ENCODE measurements at places on chromosomes 5 and 9.

DNA sequence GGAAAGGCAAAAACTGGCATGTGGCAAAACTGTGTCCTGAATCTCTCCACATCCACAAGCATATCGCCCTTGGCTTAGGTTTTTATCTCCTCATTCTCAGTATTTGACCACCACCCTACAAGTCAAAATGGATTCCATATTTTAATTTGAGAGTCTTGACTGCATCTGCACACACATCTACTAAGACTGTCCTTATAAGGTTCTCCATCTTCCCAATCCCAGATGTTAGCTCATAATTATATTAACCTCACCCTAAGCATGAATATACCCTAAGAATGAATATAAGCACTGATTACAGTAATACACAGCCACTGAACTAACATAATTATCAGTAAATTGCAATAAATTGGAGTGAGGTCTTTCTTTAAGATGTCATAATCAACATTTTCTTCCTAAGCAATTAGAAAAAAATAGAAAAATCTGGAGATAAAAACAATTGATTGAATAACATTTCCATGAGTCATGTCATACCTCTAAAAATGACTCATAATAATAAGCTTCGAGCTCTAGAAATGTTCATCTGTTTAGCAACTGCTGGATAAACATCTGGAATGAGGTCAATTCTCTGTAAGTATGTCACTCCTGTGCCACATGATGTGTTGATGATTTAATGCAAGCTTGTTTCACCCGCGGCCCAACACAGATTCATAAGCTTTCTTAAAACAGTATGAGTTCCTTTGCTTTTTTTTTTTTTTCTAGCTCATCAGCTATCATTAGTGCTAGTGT is 39.9 kb upstream of the PAM start:
- peak; percentile 90 for DNase-seq

- DNase-seq, result no peak
These were observed 307.2 kb downstream of the GADD45G start for GRCh38 chr9:89911721-89912604.

- no peak for DNase-seq
These were observed 345 bp upstream of the PRRC1 start for GRCh38 chr5:127517110-127517479.

DNA sequence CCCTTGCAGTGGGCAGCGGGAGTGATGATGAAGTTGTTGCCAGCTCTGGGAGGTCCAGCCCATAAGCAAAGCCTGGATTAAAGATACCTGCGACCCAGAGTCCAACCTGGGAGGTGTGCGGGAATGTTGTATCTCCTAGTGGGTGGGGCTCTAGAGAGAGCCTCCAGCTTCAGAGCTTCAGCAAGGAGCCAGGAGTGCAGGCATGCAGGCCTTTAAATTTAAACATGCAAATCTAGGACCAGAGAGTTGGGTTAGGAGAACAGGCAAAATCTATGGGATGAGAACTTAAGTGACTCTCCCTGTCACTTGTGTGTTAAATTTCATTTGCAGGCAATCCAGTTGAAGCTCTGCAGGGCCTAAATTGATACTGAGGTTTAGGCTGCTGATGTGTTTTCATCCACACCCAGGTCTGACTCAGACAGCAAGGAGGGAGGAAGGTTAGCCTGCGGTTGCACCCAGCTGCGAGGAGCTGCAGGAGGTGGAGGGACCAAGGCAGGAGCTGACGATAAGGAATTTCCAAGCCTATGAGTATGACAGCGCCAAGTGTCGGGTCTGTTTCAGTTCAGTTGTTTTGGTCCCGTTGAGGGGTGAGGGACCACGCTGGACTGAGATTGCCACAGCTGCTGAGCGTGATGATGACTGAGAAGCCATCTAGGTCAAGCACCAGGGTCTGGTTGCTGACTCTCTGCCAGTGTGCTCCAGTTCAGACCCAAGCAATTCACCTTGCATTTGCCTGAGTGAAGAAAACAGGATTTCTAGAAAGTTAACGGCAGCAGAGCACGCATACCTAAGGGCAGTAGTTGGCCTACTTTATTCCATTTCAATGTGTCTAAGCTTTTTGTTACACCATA is 243.0 kb downstream of the ICE1 start:
- no peak for DNase-seq

DNA sequence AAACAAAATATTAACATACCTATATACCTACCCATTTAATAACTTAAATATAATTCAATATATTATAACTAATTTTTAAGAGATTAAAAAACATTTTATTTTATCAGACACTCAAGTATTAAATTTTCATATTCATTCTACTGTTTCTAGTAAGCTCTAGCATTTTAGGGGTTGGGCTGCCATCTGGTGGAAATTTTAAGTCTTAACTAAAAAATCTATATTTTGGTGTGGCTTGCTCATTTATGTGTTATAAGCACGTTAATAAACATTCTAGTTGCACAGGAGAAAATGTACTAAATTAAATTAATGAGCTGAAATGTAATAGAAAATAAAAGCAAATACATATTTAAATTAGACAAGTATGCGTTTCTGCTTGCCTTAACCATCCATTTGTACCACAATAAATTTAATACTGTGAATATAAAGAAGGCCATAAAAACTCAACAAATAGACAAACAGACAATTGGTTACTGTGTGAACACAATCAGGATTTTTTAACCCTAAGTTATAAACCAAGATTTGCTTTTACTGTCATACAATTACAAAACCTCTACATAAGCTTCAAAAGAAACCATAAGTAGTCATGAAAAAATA is 1728.3 kb upstream of the CDH9 start:
- peak; percentile 1 for DNase-seq

- no peak for DNase-seq
These were observed 1300.1 kb upstream of the DMAC1 start for GRCh38 chr9:9099646-9100045.

- DNase-seq, result no peak
These were observed 855 bp downstream of the MCC start for GRCh38 chr5:113487416-113487780.

DNA sequence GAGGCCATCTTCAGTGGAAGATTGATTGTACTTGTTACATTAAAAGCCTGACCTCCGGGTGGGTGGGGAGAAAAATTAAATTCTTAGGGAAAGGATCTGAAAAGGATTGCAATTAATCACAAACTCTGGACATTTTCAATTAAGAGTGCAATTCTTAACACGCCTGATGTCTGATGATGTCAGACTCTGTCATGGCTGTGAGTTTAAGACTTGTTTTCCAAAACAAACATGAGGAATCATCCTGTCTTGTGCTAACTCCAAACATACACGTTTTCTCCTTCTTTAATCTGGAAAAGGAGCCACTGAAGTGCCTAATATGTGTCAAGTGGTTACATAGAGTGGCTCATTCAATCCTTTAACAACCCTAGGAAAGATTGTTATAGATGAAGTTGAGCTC is 60.4 kb upstream of the SMIM23 start:
- DNase-seq, result no peak

DNA sequence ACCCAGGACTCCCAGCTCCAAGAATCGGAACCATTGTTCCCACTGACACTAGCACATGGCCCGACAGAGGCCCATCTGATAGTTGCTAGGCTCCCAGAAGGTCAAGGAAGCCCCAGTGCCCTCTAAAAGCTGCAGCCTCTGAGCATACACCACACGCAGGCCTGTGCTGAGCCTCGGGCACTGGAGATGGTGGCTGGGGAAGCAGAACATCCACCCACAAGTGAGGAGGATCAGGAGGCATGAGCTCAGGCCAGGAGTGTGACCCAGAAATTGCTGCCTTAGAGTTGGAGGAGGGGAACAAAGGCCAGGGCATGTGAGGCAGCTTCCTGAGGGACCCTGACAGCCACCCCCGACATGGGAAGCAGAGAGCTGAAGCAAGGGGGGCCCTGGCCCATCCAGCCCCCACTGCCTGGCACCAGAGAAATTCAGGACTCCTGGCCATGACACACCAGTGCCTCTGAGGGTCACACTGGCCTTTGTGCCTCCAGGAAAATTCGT is 21.4 kb downstream of the IPPK start:
- no peak for DNase-seq

DNA sequence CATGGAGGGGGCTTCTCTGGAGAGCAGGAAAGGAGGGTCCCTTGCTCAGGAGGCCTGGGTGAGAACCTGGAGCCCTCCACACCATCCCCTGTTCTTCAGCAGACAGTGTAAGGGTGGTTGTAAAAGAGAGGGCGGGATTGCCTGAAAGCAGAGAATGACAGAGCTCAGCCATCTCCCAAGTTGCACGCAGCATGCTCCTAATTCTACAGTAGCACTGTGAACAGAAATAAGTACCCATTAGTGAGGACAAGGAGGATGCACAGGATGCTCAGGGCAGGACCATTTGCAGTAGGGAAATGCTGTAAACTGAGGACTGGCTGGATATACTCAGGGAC is 8.4 kb downstream of the CCDC69 start:
- DNase-seq, result no peak

DNA sequence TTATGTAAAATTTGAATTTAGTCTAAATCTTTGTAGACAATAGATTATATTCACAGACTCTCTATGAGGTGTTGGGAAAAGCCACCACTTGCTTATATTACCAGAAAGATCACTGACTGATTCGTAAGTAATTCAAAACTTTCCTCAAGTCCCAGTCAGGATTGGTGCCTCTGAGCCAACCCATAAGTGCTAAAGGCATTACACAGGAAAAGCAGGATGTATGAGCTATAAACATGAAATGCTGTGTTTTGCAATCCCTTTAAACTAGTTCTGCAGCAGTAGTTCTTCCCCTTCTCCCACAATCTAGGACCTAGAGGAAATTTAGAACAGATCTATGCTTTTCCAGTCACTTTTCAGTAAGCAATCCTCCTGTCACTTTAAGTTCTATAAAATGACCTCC is 48.0 kb downstream of the SHLD3 start:
- DNase-seq, result peak; percentile 53

- DNase-seq, result no peak
These were observed 15.8 kb downstream of the ARHGEF28 start for GRCh38 chr5:73641811-73642210.

GRCh38 chr9:108662956-108663355 is 192.8 kb downstream of the ACTL7B start:
- DNase-seq, result no peak

DNA sequence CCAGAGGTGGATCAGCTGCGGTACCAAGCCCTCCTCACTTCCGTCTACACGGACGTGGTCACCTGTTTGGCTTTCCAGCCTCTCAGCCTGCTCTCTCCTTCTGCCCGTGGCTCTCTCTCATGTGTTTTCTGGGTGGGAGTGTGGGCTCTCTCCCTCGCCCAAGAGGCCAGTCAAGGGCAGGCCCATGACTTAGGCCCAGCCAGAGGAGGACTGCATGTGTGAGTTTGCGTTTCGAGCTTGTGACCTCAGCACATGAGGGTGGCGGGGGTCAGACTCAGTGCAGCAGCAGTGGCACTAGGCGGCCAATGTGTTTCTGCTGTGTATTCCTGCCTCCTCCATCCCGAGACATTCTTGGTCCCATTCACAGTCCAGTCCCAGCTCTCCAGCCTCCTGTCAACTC is 82.5 kb upstream of the SMIM23 start:
- no peak for DNase-seq

DNA sequence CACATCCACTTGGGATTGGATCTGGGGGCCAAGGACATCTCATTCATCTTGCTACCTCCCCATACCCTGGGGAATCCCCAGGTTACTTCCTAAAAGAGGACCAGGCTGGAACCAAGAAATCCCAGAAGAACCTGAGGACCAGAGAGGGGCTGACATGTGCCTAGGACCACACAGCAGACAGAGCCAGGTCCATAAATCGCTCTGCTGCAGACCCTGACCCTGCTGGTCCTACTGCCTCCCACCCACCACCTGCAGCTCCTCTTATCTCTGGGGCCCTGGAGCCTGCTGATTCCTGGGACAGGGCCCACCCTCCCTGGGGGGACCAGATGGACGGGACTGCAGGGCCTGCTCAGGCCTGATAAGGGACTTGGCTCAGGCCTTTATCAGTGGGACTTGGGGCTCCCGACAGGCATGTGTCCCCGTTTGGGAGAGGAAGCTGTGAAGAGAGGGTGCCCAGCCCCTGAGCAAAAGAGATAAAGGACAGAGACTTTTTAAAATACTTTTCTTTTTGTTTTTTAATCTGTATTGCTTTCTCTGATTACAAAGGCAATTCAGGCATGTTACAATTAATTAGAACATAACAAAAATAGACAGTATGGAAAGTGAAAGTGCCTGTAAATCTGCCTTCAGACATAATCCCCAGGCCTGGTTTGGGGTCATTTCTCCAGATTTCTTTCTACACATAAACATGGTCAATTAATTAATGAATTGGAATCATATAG is 101.3 kb upstream of the LARP1 start:
- DNase-seq, result no peak

DNA sequence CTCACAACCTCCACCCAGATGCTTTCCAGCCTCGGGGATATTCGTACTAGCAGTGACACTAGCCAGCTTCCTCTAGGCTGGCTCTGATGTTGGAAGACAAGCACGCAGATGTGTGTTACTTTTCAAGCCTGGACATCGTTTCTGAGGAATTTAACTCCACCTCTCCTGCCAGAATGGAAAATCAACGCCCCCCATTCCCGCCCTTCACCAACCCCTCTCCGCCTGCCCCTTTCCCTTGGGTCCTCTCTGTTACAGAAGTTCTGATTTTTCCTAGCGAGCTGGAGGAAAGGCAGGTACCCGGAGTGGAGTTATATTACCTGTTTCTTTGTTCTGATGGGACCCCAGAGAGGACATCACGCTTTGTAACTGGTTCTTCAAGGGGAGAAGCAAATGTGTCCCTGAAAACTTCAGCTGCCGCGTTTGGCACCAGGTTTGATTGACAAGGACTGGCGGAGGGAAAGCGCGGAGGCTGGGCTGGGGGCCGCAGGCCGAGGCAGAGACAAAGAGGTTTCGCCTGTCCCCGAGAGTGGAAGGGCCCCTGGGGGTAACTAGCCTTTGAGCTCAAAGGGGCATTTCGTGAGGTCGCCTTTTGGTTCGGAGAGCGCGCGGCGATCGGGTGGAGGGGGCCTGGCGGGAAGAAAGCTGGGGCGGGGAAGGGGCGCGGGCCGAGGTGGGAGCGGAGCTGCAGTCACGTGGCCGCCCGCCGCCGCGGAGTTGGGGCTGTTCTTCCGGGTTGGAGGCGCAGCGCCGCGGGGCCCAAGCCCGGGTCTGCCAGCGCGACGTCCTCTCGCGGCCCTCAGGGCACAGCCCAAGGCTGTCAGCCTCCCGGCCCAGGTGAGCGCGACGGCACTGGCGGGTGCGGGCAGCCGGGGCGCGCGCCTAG is at the start of gene NNT:
NNT (plus strand) TSS at position 720 of the 883 bp plus-strand sequence. CDS start 6,016 bp downstream, outside the sequence.
- peak; percentile 69 for DNase-seq

GRCh38 chr5:33537240-33537639 is 96.5 kb downstream of the TARS1 start:
- no peak for DNase-seq

- DNase-seq, result no peak
These were observed 195.4 kb downstream of the NR2F1-AS1 start for GRCh38 chr5:93385655-93386054.

GRCh38 chr5:131640043-131640856 is 5.2 kb upstream of the RAPGEF6 start:
- no peak for DNase-seq

DNA sequence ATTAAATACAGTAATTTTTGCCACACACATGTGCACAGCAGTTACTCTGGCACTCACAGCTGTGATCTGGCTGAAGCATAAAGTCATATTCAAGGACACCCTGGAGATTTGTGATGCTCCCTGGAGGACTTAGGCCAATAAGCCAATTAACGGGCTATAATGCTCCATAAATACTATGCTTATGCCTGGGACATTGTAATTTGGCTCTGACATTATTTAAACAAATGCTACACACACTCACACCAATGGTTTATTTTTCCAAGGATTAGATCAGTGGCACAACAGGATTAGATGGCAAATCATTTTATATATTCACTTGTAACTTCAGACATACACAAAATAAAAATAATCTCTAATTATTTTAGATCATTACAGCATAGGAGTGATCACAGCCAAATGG is 111.2 kb downstream of the LMNB1 start:
- DNase-seq, result no peak

GRCh38 chr9:105694848-105695581 is 674 bp downstream of the TMEM38B start:
- DNase-seq, result peak; percentile 62
